ENCODE measurements at places on chromosomes 7 and 10. TPM values are rescaled to one million over a fixed set of nuclear protein-coding genes. Genes with fewer than 3 reads are reported as not detected.

GRCh38 chr7:98174334-98175259 is 36.6 kb upstream of the BHLHA15 start:
- no peak for DNase-seq

The MRLN gene
- polyA plus RNA-seq = not detected

- no peak for DNase-seq
Observed at GRCh38 chr7:29478226-29478625, 85.4 kb upstream of the PRR15 start.

The CDH23 gene
- 1.1 TPM for polyA plus RNA-seq

DNA sequence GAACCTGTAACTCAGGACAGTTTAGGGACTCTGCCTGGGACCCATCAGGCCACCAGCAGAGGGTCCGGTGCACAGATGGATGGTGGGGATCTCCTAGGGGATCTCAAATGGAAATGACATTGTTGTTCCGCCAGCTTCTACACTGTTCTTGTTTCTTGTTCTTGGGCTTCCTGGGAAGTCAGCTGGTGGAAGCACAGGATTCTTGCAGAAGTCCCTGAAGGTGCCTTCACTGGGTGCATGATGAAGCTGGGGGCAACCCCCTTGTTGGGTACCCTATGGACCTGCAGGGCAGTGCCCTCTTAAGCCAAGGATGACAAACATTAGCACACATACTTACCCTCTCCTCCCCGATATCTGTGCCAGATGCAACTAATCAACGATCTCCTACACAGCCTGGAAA is 18.6 kb downstream of the SFTPD start:
- no peak for DNase-seq

GRCh38 chr10:111600772-111601171 is 523.9 kb downstream of the ADRA2A start:
- DNase-seq = no peak

DNA sequence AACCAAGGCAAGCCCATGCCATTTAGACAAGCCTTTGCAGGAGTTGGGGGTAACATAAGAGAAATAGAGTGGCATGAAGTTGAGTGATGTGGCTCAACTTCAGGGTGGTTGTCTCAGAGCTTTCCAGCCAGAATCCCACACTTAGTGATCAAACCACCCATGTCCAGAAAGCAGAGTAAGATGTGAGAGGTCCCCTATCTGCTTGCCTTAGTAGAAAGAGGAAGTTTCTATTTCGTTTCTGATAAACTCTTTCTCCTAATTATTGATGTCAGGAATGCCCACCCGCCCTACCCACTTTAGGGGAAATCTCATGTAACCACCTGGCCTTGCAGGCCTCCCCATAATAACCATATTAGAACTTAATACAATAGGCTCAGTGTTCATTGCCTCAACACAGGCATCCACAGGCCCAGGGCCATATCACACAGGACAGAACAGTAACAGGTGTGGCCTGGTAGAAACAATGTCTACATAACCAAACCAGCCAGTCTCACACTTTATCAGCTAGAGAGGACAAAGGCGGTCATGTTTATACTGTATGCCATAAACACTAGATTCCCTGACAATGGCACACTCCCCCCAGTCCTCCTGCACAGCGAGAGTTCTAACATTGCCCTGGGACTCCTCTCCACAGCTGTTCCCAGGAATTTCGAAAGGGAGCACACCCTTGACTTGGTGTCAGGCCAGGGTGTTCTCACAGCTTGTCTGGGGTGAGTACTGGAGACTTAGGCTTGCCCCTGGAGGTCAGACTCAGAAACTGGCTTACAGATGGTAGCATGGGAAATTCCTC is 364.4 kb downstream of the CXCL12 start:
- no peak for DNase-seq

The GPER1 gene
- polyA plus RNA-seq = 0.21 TPM

DNA sequence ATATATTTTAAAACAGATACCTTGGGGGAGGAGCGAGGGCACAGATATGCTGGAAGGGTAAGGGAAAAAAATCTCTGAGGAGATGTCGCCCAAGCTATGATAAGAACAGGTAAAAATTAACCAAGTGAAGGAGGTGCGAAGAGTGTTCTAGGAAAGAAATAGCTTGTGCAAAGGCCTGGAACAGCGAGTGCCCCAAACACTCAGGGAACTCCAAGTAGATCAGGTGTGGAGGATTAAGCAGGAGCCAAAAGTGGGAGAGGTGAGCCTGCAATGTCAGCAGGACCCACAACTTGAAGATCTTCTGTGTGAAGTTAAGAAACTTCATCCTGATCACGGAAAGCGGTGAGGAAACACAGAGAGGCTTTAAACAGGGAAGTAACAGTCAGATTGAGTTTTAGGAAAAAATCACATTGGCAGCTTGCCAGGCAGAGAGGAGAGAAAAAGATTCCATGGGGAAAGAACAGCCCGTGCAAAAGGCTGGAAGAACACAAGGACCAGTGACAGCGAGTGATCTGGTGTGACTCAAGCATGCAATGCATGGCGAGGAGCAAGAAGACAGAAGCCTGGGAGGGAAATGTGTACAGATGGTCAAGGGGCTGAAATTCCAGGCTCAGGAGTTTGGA is 30.7 kb downstream of the FGF8 start:
- DNase-seq = no peak

- DNase-seq = no peak
Observed at GRCh38 chr10:75586814-75587213, 155.4 kb downstream of the LRMDA start.

The OPN4 gene
- not detected for polyA plus RNA-seq

The ARL5B gene
- 0.84 TPM for polyA plus RNA-seq

- DNase-seq = no peak
Observed at GRCh38 chr10:86755454-86755739, 1.0 kb upstream of the BMPR1A start.

GRCh38 chr10:132421847-132422751 is 25.1 kb downstream of the PWWP2B start:
- no peak for DNase-seq

DNA sequence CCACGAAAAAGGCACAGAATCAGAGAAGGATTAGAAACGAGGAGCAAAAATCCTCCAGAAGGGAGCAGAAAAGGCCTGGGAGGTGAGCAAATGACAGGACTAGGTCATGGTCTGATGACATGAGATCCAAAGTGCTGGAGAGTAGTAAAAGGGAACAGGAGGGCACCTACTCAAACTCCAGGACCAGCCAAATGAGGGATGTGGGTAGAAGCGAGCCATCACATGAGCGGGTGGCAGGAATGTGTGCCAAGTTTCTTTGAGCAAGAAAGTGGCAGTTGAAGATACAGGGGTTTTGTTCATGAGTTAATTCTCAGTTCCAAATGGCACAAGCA is 112.6 kb downstream of the RNF32 start:
- no peak for DNase-seq

DNA sequence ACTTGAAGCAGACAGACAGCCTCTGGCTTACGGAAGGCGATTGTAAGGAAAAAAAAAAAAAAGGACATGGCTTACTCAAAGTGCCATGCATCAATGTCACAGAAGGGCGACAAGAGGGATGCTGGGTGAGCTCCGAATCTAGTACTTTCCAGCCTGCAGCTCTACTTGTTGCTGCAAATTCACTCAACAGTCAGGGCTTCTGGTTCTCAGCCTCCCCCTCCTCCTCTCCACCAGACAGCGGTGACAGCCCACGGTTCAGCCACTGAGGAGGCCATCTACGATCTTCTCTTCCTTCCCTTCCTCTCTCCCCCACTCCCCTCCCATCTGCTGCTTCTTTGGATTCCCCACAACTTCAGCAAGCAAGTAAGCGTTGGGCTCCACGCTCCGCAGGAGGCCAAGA is 63.5 kb downstream of the PRKAG2 start:
- no peak for DNase-seq

GRCh38 chr10:11209830-11210181 is 192.1 kb downstream of the CELF2 start:
- no peak for DNase-seq

GRCh38 chr7:53602817-53603418 is 567.5 kb downstream of the POM121L12 start:
- DNase-seq = no peak

DNA sequence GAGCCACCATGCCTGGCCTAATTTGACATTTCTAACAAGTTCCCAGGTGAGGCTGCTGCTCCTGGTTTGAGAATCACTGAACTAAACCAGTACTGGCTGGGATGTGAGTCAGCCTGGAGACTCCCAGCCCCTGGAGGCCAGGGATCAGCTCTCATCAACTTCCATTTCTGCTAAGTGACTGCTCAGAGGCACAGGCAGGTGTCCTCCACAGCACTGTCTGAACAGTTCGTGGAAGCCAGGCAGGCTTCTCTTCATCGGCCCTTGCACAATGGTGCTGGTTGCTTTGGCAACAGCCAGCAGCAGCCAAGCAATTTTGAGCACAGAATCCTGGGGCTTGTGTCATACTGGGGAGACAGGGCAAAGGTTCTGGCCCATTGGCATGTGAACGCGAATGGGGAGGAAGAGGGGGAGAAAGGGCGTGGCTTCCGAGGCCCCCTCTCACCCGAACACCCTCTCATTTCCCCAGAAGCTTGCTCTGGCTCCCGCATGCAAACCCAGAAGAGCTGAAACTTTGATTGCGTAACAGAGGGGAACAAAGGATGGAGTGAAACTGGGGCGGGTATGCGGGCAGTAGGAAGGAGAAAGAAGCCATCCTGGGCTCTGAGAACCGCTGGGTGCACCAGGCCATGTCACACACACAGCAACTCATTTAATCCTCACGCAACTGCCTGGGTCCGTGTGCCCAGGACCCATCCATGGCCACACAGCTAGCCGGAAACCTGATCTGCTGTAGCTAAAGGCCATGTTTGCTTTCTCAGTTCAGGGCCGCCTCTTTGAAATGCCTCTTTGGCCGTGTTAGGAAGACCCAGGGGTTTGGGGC is 9.0 kb upstream of the POR start:
- DNase-seq = no peak

- DNase-seq = no peak
Observed at GRCh38 chr7:155569681-155570080, 23.3 kb upstream of the CNPY1 start.

The RBP4 gene
- polyA plus RNA-seq = not detected

GRCh38 chr7:16589881-16590280 is 55.7 kb downstream of the ANKMY2 start:
- no peak for DNase-seq

The PPP1R9A gene
- polyA plus RNA-seq = not detected

DNA sequence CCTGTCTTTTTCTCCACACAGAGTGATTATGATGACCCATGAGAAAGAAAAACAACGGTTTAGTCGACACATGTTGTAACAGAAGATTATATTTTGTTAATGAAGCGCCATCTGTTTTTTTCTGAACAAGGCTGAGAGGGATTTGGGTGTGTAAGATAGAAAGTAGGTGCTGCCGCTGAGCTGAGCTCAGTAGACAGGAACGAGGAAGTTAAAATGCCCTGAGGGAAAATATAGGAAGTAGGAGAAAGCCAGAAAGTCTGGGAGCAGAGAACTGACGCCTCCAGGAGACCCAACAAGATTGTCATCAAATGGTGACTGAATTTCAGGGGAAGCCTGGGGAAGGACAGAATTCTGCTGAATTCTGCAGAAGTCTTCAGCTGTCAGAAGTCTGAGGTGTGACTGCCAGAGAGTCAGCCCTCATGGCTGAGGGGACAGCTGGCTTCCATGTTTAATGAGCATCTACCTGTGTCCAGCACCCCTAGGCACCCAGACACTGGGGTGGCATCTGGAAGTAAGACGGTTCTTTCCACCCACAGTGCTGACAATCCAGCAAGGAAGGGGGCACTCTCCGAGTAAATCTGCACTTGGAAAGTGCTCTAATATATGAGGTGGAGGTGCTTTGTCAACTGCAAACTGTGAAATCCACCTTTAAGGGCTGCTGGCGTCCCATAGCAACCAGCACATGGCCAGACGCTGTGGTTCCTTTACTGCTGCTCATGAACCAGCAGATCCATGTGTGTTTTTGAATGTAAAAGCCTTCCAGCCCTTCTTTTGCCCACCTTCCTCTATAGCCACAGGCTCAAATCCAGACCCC is 12.5 kb upstream of the TSPAN15 start:
- DNase-seq = no peak

The FAM237B gene
- not detected for polyA plus RNA-seq

The ERVW-1 gene
- not detected for polyA plus RNA-seq

The AMZ1 gene
- 0.13 TPM for polyA plus RNA-seq

GRCh38 chr10:44752451-44753441 is 158.4 kb upstream of the TMEM72 start:
- DNase-seq = no peak

GRCh38 chr10:45470098-45471012 is 96.3 kb downstream of the ALOX5 start:
- DNase-seq = peak; percentile 79

The CRPPA gene
- polyA plus RNA-seq = 0.21 TPM

DNA sequence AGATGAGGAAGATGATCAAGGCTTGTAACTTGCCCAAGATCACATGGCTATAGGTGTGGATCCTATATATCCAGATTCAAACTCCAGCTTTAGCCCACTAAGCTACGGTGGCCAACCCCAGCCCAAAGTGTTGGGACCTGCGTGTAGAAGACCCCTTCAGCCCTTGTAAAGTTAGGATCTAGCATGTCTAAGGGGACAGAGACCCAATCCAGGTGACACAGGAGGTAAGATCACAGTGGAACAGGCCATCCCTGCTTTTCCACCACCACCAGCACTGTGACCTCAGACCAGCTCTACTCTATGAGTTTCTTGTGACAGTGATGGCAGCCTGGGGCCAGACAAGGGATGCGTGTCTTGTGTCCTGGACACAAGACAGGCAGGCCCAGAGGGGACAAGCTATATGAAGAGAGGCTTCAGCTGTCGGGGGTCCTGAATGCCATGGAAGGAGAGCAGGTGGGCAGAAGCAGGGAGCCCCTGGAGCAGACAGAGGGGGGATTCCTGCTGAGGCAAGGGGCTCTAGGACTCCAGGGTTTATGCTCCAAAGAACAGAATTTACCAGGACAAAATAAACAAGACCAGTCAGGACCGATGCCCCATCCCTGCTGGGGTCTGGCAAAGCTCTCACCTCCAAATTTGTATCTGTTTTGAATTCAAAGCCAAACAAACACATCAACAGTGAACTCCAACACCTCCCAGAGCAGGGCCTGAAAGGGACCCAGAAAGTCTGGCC is 10.4 kb downstream of the GPRIN2 start:
- DNase-seq = no peak

GRCh38 chr7:10815546-10815945 is 158.1 kb upstream of the PHF14 start:
- DNase-seq = no peak

The PCLO gene
- not detected for polyA plus RNA-seq

GRCh38 chr7:36625247-36625646 is 99.0 kb downstream of the AOAH start:
- no peak for DNase-seq

GRCh38 chr10:132100556-132101349 is 35.0 kb downstream of the JAKMIP3 start:
- no peak for DNase-seq
